NCI-H1092 treated with DMSO at 0.1 percent for 48 hours (cell line): ENCODE measurements at places on chromosomes 12 and 14.

GRCh38 chr12:104011253-104011652 lies 38.7 kb downstream of the GLT8D2 start:
- DNase-seq = no peak

- no peak for DNase-seq
These were observed 984.0 kb upstream of the TMEM132C start for GRCh38 chr12:127282786-127283565.

DNA sequence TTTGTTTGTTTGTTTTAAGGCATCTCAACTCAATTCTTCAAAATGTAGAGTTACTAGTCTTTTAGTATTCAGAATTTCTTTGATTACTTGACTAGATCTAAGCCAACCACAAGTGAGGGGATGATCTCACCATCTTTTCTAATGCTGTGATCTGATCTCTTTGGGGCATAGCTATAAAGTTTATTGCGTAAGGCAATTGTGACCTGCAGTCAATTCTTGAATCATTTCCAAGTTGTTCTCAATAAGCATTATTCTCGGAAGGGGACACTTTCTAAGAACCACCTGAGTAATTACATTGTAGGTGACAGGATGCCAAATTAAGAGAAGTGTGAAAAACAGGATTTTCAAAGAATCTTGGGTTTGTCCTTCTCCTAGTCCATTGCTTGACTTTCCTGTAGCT lies 13.1 kb downstream of the DACT1 start:
- no peak for DNase-seq

DNA sequence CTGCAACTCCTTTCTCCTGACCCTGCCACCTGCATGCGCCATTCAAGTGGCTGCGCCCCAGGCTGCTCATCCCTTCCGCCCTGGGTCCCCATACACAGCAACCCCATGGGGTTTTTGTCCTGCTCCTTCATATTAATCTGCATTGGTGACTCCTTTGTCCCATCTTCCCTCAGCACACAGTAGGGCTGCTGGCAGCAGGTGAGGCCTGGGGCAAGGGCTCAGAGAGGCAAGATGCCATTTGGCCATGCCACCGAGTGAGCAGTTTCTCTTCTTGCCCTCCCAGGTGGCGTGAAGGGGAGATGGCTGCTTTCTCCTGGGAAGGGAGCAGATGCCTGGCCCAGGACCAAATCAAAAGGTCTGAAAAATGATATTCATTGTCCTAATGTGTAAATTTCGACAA lies 9.1 kb downstream of the RTL1 start:
- DNase-seq = no peak

GRCh38 chr14:72111911-72112310 lies 179.7 kb downstream of the RGS6 start:
- no peak for DNase-seq

GRCh38 chr14:81315341-81315740 lies 84.8 kb downstream of the STON2 start:
- DNase-seq = peak; percentile 35
